Activated T-cell treated with anti-CD3 and anti-CD28 coated beads, Interleukin-2, amount 50 U/mL, for 1 hour (primary cell): ENCODE measurements at places on chromosomes 1 and 21.

GRCh38 chr1:219534991-219535390, 77.9 kb downstream of the ZC3H11B start:
- no peak for DNase-seq

DNA sequence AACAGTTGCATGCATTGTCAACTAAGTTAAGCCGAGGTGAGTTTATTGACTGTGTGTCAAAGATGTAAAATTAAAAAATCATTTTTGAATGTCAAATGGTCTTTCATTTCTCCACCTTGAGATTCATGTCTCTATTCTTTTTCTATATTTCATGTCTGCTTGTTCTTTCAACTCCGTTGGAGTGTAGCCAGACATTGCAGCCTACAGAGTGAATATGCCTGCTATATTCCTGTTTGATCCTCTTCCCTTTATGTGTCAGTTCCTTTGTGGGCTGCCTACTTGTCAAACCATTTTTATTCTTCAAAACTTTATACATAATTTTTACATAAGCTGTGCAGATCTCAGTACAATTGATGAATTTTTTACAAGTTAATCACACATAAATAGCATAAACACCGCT, 1325.8 kb upstream of the PRMT6 start:
- no peak for DNase-seq

- no peak for DNase-seq
Observed at GRCh38 chr1:162178432-162178831, 108.9 kb downstream of the NOS1AP start.

GRCh38 chr1:33155877-33156538, 25.8 kb downstream of the TRIM62 start:
- DNase-seq = no peak

DNA sequence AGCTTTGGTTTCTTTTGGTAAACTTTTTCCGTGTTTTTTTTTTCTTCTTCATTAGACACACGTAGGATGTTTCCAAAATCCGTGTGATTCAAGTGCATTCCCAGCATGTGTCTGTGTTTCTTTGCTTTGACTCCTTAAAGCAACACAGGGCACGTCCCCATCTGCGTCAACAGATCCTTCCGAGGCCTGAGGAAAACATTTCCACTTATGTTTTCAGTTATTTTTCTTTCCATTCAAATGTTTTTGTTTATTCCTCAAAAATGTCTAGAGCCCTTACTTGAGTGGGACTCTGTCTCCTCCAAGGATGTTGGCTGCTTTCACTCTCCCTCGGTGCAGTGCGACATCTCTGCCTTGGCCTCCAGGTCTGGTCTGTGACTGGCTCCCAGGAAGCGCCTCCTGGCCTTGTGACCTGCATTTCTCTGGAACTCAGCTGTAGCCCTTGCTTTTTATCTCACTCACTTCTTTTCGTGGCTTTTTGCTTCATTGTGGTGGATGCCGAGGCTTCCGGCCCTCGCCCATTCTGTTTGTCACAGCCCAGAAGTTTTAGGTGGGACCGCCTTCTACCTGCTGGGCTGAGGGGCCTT, 31.3 kb upstream of the SLC19A1 start:
- no peak for DNase-seq

DNA sequence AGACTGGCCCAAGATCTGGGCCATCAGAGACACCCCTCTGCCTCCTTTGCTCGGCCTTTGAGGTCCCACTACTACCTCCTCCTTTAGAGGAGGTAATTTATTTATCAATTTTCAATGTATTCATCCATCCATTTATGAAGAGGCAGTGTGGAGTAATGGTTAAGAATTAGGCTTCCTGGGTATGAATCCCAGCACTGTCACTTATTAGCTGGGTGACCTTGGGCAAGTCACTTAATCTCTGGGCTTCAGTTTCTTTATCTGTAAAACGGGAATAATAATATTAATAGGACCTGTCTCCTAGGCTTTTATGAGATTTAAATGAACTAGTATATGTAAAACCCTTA, 1.7 kb downstream of the NR0B2 start:
- no peak for DNase-seq

- DNase-seq = no peak
Observed at GRCh38 chr1:113663165-113663951, 95.9 kb downstream of the PHTF1 start.
